ENCODE measurements at places on chromosomes 3 and 15.

DNA sequence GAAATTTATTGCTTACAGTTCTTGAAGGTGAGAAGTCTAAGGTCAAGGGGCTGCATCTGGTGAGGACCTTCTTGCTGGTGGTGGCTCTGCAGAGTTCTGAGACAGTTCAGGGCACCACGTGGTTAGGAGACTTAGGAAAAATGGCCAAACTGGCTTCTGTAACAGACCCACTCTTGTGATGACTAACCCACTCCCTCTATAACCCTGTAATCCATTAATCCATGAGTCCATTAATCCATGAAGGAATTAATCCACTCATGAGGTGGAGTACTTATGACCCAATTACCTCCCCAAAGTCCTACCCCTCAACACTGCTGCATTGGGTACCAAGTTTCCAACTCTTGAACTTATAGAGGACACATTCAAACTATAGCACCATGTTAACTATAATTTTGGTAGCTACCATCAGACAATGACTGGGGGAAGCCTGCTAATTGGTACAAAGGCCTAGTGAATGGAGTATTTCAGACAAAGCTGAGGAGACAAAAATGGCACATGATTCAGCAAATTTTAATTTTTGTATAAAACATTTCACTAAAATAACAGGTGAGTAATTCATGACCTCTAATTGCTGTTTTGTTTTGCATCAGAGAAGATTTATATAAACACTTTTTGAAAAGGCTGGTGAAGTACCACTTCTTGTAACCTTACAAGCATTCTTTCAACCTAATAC, 374.1 kb upstream of the TBL1XR1 start:
- no peak for DNase-seq

GRCh38 chr3:172466553-172467130, 18.4 kb upstream of the GHSR start:
- no peak for DNase-seq

GRCh38 chr3:8505621-8506020, 4.0 kb downstream of the LMCD1 start:
- no peak for DNase-seq

- no peak for DNase-seq
Measured at GRCh38 chr3:64081235-64081630, 57.9 kb upstream of the PSMD6 start.

- no peak for DNase-seq
Measured at GRCh38 chr3:37620071-37620635, 241.5 kb upstream of the CTDSPL start.

GRCh38 chr3:105906345-105906744, 37.5 kb upstream of the CBLB start:
- DNase-seq = no peak

GRCh38 chr3:72520690-72521308, 327.4 kb downstream of the SHQ1 start:
- DNase-seq = no peak

- DNase-seq = no peak
Measured at GRCh38 chr3:12336099-12336498, 47.2 kb downstream of the PPARG start.

- DNase-seq = no peak
Measured at GRCh38 chr3:112392393-112393359, 59.7 kb downstream of the CD200 start.

DNA sequence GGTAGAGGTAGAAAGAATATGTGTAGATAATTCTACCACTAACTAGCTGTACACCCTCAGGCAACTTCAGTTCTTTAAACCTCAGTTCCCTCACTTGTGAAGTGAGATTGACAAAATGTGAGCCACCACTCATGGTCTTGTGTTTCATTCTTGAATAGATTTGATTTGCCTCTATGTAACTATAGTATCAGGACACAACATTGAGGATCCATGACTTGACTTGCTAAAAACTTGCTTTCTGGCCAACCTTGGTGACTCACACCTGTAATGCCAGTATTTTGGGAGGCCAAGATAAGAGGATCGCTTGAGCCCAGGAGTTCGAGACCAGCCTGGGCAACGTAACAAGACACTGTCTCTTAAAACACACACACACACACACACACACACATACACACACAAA, 115.8 kb upstream of the FLNB start:
- no peak for DNase-seq

GRCh38 chr3:31054032-31054431, 159.6 kb upstream of the GADL1 start:
- DNase-seq = no peak

- DNase-seq = no peak
Measured at GRCh38 chr15:49919034-49919433, 200.0 kb downstream of the ATP8B4 start.

- DNase-seq = no peak
Measured at GRCh38 chr15:93040288-93041158, 48.5 kb downstream of the RGMA start.

- DNase-seq = no peak
Measured at GRCh38 chr3:154113609-154114008, 7.6 kb upstream of the ARHGEF26 start.

- no peak for DNase-seq
Measured at GRCh38 chr15:101357333-101357732, 62.3 kb upstream of the SNRPA1 start.

DNA sequence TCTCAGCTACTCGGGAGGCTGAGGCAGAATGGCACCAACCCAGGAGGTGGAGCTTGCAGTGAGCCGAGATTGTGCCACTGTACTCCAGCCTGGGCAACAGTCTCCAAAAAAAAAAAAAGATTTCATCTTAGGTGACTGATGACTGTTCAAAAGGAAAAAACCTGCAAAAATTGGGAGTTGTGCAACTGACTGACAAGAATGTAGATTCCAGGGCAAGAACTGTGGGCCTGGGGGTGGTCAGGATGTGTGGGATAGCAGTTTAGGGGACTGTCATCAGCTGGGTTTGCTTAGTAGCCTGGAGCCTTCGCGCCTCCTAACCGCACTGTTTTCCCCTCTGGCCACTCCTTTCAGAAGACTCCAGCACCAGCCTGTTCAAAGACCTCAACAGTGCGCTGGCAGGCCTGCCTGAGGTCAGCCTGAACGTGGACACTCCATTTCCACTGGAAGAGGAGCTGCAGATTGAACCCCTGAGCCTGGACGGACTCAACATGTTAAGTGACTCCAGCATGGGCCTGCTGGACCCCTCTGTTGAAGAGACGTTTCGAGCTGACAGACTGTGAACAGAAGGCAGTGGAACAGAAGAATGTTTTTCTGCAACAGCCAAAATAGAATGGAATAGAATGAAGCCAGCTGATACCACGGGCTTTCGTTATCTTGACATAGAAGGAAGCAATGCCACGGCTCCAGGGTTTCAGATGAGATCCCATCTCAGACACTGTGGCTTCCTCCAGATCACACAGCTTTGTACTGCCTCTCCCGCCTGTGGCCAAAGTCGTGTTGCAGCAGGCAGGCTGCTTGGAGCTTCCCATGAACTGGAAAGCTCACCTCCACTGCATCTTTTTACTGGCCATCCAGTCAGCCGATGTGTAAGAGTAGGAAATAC, 75.3 kb upstream of the BLM start:
- no peak for DNase-seq

DNA sequence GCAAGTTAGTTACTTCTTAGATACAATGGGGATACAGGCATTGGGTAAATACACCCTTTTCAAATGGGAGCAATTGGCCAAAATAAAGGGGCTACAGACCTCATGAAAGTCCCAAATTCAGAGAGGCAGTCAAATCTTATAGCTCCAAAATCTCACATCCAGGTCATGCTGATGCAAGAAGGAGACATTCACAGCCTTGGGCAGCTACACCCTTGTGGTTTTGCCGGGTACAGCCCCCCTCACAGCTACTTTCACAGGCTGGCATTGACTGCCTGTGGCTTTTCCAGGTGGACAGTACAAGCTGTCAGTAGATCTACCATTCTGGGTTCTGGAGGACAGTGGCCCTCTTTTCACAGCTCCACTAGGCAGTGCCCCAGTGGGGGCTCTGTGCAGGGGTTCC, 17.5 kb upstream of the PLSCR1 start:
- no peak for DNase-seq

GRCh38 chr3:189138901-189139610, 32.7 kb upstream of the TPRG1 start:
- DNase-seq = no peak

DNA sequence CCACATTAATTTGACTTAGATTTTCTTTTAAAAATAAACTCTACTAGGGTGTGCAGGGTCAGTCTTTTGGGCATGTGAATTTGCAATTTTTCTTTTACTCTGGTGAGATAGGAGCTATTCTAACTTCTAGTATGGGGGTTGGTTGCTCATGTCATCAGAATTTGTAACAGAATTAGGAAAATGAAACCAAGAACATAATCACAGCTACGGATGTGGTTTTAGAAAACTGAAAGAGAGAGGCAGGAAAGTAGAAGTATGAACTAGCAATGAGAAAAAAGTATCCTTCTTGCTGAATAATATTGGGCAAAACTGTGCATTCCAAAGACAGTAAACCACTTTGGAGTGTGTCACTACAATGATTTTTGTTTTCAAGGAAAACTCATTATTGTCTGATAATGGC, 43.3 kb downstream of the ADPGK start:
- DNase-seq = no peak

GRCh38 chr3:45051685-45052084, 25.6 kb downstream of the CLEC3B start:
- DNase-seq = no peak

GRCh38 chr3:33428734-33429133, 11.5 kb downstream of the UBP1 start:
- no peak for DNase-seq

DNA sequence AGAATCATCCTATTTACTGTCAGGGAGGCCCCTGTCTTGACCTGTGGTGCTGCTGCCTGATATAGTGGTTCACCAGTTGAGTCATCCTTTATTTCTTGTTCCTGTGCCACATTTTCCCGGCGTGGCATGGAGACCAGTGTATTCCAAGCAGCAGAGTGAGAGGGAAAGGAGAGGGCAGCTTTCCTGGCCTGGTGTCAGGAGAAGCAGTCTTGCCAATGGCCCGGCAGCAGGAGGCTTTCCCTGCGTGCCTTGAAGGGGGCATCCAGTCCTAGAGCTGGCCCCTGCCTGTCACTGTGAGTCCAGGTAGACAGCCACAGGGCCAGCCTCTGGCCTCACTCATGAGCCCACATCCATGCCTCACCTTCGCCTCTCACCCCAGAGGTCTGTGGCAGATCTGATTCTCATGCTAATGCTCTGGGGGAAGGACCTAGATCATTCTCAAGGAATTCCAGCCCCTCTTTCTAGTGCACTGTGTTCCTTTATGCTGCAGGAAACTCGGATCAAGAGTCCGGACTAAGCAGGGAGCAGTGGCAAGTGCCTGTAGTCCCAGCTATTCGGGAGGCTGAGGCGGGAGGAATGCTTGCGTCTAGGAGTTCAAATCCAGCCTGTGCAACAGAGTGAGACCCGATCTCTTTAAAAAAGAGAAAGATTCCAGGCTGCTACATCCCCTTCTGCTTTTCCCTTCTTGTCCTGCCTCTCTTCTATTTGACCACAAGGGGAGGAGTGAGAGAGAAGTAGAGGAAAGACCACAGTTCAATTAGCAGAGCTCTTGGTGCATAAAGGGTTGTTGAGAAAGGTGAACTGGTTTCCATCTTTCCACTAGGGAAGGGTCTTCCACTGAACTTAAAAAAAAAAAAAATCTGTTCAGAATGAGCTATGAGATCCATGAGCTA, 66.8 kb upstream of the HACD2 start:
- no peak for DNase-seq

GRCh38 chr3:14726441-14726780, 51.5 kb downstream of the C3orf20 start:
- DNase-seq = no peak

GRCh38 chr3:99808163-99808794, 9.4 kb upstream of the CMSS1 start:
- peak; percentile 14 for DNase-seq

- DNase-seq = peak; percentile 70
Measured at GRCh38 chr3:42547401-42547945, 34.3 kb downstream of the SEC22C start.

GRCh38 chr15:45114076-45114750, at the start of the genes DUOX2 and DUOXA2:
DUOX2 (minus strand) TSS chr15:45114172; CDS start chr15:45113411, 761 bp downstream.
DUOXA2 (plus strand) TSS chr15:45114326; CDS start chr15:45114606, 280 bp downstream.
- no peak for DNase-seq

DNA sequence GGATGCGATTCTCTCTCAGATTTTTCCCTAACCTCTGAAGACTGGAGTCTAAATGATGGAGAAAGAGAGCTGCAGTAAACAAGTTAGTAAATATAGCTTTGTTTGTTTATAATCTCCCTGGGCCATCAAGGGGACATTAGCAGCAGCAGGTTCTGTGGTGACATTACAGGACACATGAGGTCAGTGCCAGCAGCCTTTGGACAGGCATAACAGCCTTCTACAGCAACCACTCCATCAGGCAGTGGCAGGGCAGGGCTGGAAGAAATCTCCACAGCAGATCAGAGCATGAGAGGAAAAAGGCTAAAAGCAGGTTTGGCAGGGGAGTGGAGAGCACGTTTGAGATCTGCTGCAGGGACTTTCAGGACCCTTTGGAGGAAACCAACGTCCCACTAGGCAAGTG, 127.6 kb upstream of the ACP3 start:
- DNase-seq = no peak

GRCh38 chr15:65584241-65584640, 26.7 kb downstream of the INTS14 start:
- no peak for DNase-seq

GRCh38 chr3:128235207-128235926, 82.1 kb downstream of the EEFSEC start:
- DNase-seq = no peak

- no peak for DNase-seq
Measured at GRCh38 chr3:13323822-13324221, 96.3 kb downstream of the NUP210 start.

- no peak for DNase-seq
Measured at GRCh38 chr3:79247725-79248043, 520.1 kb downstream of the ROBO1 start.

DNA sequence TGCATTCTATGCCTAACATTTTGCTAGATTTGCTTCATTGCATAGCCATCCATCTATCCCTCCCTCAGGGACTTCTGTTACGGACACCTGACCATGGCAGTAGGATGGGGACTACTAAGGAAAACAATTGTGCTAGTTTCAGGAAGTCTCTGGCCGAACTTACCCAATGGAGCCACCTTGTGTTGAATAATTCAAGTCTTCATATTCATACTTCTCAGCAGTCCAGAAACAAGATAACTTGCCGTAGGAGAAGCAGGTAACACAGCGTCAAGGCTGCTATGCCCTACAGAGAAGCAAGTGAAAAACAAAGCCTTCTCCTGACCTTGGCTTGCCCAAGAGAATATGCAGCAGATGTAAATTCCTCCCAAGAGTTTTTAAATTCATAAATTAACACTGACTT, 685.3 kb downstream of the GRM7 start:
- no peak for DNase-seq

GRCh38 chr3:137970914-137971831, 38.8 kb upstream of the CLDN18 start:
- peak; percentile 44 for DNase-seq

GRCh38 chr3:93923006-93923405, 50.7 kb downstream of the PROS1 start:
- no peak for DNase-seq

- no peak for DNase-seq
Measured at GRCh38 chr15:66924889-66925288, 140.5 kb upstream of the SMAD3 start.

GRCh38 chr15:78170848-78171773, 21.9 kb downstream of the IDH3A start:
- DNase-seq = no peak

- DNase-seq = no peak
Measured at GRCh38 chr15:52495125-52495524, 33.6 kb downstream of the MYO5A start.
